ENCODE measurements at places on chromosomes 16 and 17.

- no peak for DNase-seq
Observed at GRCh38 chr17:19996502-19996901, 12.7 kb upstream of the SPECC1 start.

- peak; percentile 38 for DNase-seq
Observed at GRCh38 chr17:81553616-81554181, 1.5 kb upstream of the FAAP100 start.

DNA sequence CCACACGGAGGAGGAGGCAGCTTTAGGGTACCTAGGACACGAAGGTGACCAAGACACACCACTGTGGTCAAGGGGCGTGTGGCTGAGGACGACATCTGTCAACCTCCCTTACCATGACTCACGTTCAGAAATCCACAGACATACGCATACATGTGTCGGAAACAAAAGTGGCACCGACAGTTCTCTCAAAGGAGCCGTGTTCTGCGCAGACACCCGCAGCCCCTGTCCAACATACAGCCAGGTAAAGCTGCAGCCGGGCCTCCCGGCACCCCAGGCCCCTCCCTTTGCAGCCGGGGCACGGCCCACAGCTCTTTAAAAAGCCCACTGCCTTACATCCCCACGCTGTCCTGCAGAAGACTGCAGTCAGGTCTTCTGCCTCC, 40.5 kb upstream of the KLHDC4 start:
- DNase-seq = peak; percentile 49

DNA sequence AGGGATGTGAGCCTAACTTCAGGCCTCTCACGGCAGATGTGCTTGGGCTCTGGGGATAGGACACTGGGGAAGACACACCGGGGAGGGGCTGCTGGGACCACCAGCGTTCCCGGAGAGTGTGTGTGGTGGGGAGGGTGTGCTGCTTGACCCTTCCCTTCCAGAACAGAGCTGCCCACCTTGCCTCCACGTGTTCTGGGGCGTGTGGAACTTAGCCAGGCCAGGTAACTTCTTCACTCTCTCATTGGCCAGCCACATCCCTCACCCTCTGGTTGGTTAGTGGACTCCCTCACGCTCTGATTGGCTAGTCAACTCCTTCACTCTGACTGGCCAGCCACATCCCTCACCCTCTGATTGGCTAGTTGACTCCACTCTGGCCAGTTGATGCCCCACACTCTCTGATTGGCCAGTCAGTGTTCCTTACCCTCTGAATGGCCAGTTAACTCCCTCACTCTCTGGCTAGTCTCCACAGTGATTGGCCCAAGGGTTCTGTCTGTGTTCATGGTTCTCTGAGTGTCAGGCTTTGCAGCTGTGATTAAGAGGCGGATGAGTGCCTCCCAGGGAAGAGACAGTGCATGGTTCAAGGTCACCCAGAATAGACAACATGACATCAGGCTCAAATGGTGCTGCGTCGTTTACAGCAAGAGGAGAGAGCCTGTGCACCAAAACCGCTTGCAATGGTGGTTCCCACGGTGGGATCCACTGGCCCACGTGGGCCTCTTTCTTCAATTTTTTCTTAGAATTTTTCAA, 10.0 kb downstream of the TMEM235 start:
- DNase-seq = no peak

DNA sequence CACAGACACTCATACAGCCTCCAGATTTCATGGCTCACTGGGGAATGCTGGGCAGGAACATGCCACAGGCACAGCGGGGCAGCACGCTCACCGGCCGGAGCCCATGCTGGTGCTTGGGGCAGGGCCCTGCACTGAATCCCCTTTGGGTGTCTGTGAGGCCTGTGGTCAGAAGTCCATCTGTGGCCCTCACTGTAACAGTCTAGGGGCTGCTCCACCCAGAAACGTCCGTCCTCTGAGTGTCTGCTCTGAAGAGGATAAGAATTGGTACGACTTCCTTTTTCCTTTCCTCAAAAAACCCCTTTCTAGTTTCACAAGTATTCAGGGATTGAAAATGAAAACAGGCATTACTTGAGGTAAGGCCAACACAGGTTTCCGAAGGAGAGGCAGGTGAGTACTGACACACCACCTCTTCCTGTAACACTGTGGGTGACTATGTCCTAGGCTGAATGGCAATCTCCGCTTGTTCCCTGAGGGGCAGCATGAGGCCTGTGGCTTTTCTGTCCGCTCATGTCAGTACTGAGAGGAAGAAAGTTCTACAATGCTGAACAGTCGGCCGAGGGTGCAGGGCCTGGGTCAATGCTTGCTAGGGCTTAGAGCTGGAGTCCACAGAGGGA, 42.5 kb downstream of the TMEM11 start:
- DNase-seq = peak; percentile 9

- peak; percentile 67 for DNase-seq
Observed at GRCh38 chr17:31508288-31509094, 117.0 kb downstream of the RAB11FIP4 start.

DNA sequence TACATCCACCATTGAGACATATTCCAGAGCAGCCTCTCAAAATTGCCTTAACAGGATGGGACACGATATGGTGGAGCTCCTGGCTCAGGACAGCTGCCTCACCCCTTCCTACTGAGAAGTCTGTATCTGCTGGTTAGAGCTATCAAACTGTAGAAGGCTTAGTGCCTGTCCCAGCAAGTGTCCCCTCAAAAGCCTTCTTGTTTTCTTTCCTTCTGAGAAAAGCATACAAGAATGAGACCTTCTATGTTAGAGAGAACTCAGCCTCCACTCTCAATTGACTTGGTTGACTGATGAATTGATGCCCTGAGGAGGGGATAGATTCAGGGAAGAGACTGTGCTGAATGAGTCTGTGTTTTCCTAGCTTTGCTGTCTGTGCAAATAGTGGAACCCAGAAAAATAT, 2020.9 kb downstream of the TP53TG3F start:
- no peak for DNase-seq

- DNase-seq = no peak
Observed at GRCh38 chr17:20068445-20068844, 59.3 kb downstream of the SPECC1 start.

DNA sequence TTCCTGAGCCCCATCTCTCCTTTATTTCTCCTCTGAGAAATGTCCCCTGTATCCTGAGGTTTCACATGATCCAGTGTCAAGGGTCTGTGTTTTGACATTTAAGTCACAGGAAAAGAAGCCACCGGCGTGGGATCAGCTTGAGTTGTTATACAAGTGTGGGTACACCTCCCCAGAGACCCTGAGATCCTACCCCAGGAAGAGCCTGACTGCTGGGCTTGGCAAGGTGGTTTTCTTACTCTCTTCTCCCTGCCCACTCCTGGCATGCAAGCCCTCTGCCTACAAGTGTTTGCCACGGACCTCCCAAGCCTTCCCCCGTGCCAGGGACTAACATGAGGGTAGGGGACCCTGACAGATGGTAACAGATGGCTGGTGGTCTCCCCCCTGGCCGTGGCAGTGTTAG, 2.8 kb upstream of the ARHGAP27 start:
- DNase-seq = no peak

GRCh38 chr17:39676198-39676819, 8.1 kb downstream of the PNMT start:
- peak; percentile 41 for DNase-seq

DNA sequence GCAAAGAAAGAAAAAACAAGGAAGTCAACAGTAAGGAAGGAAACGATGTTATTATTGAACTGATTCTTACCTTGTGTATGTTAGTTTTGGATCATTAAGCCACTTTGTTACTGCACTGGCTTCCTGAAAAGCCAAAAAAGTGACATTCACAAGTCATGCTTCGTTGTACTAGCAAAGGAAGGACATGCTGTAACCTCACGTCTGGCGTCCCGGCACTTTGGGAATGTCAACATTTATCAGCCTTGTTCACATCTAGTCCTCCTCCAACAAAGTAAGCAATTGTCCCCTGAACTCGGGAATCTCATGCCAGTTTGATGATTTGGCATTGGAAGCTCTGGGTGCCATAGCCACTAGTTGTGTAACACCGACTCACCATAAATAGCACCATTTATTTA, 731 bp upstream of the MKS1 start:
- no peak for DNase-seq

DNA sequence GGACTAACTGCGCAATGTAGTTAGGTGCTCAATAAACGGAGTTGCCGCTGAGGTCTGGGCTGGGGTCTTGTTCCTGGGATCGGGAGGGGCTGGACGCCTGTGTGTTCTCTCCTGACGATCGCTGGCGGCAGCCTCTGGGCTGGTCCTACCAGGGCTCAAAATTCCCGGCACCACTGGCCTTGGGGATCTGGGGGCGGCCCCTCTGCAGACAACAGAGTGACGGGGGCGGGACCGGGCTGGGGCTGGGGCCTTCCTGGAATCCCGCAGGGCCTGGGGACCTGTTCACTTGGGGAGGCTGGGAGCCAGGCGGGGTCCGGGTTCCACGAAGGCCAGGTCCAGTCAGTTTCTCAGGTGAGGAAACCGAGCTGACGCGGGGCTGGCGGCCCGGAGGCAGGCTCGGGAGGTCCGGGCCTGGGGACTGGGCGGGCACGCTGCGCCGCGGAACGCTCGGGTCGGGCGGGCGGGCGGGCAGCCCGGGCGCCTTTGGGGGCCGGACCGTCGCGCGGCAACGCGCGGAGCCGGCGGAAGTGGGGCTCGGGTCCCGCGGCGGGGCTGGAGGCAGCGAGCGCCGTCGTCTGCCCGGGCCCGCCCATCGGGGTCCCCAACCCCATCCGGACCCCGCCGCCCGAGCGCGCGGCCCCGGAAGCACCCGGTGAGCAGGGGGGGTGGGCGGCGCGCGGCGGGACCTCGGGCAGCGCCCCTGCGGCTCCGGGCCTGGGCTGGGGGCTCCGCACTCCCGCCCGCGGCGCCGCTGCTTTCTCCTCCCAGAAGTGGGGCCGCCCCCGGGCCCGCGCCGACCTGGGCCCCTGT, at the start of gene PIGQ:
Gene PIGQ (plus strand): TSS at position 524 of the 810 bp plus-strand sequence. CDS start 4,107 bp downstream, outside the sequence.
- peak; percentile 80 for DNase-seq

- DNase-seq = no peak
Observed at GRCh38 chr17:63405741-63406261, 40.3 kb downstream of the CYB561 start.

GRCh38 chr17:7697828-7698588, 7.0 kb upstream of the EFNB3 start:
- no peak for DNase-seq

GRCh38 chr17:47301831-47302230, 21.9 kb upstream of the EFCAB13 start:
- DNase-seq = no peak

- peak; percentile 87 for DNase-seq
Observed at GRCh38 chr17:29778956-29779811, 150.8 kb downstream of the SSH2 start.

- DNase-seq = no peak
Observed at GRCh38 chr16:27240948-27241531, 27.5 kb downstream of the NSMCE1 start.

DNA sequence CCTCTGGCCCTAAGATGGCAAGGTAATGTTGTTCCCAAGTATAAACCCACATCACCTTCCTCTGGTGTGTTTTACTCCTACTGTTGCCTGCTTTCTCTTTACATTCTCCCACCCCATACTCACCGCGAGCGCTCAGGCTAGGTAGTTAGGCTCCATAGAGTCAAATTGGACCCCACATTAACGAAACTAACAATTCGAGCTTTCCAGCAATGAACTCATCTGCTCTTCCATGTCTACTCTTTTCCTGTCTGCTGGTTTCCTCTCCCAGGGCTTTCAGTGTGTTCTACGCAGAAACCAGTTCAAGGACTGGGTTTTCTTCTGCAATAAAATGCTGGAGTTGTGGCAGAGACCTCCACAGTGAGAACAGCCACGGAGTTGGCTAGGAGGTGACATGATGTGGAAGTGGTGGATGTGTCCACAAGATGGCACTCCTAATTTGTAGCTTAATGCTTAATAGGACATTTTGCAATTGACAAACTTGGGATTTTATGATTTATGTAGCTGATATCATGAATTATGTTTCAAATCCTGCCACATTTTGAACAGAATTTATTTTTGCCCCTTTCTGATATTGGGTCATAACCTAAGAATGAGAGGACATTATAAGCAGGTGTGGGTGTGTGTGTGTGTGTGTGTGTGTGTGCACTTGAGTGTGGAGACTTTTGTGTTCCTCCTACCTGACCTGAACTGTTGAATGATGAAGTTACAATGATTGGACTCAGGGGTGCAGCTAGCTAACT, 2.2 kb upstream of the UQCRC2 start:
- peak; percentile 16 for DNase-seq

All from stimulated activated CD4-positive, alpha-beta T cell treated with anti-CD3 and anti-CD28 coated beads, Interleukin-15, amount 100 ng/mL, for 24 hours (primary cell).